Stimulated activated effector memory CD8-positive, alpha-beta T cell treated with anti-CD3 and anti-CD28 coated beads, Interleukin-12 subunit alpha, Interleukin-12 subunit beta, amount 100 ng/mL, for 72 hours (primary cell): ENCODE measurements at places on chromosomes 5 and 9.

DNA sequence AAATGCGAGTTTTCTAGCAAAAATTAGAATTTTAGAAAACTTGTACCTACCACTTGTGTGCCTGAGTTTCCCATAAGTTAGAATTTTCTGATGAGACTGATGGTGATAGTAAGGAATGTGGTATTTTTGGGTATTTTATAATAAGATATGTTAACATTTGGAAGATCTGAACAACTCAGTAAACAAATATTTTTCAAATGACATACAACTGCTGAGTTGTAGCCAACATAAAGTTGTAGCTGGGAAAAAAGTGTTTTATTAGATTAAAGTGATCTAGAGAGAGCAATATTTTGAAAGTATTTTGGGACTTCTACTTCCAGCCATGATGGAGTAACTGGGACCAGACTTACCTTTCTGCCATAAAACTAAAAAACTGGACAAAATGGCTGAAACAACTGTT is 37.9 kb downstream of the GEMIN5 start:
- no peak for DNase-seq

- DNase-seq, result no peak
These were observed 157.4 kb downstream of the TTLL11 start for GRCh38 chr9:121935739-121936138.

- DNase-seq, result no peak
These were observed 22.0 kb downstream of the ABCA1 start for GRCh38 chr9:104905931-104906330.

- DNase-seq, result no peak
These were observed 199.3 kb downstream of the C9orf152 start for GRCh38 chr9:110008663-110009062.

DNA sequence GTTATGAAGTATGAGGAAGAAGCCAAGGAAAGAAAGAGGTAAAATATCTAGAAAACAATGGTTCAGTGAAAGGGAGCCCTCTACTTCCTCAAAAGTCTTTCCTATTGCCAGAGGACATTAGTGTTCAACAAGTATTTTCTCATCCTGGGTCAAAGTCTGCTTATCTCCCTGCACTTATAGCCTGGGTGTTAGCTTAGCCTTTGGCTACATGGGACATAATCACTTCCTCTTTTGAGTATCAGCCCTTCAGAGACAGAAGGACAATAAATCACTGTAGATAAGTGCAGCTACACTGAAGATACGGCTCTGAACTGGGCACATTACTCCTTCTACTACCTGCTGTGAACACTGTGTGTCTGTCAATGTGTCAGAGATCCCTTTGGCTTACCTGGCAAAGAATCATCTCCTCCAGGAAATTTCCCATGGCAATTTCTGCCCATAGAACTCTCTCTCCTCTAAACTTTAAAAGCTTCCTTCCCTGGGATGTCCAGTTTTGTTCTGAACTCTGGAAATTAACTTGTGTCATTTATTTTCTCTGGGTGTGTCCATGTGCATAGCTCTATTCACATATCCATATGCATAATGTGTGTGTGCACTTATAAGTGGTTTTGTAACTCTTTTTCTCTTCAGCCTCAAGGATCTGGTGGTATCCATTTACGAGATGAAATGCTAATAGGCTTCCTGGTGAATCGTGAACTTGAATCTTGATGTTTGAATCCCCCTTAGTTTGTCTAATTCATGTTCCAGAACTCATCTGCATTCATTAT is 30.0 kb upstream of the RECK start:
- no peak for DNase-seq

GRCh38 chr9:89445801-89446251 is 52.1 kb downstream of the SEMA4D start:
- DNase-seq, result no peak
